ENCODE measurements at places on chromosomes 5 and 9.

- no peak for DNase-seq
Measured at GRCh38 chr5:71586052-71586940, 844 bp upstream of the MCCC2 start.

GRCh38 chr5:54024466-54024865, 285.9 kb downstream of the ARL15 start:
- no peak for DNase-seq

DNA sequence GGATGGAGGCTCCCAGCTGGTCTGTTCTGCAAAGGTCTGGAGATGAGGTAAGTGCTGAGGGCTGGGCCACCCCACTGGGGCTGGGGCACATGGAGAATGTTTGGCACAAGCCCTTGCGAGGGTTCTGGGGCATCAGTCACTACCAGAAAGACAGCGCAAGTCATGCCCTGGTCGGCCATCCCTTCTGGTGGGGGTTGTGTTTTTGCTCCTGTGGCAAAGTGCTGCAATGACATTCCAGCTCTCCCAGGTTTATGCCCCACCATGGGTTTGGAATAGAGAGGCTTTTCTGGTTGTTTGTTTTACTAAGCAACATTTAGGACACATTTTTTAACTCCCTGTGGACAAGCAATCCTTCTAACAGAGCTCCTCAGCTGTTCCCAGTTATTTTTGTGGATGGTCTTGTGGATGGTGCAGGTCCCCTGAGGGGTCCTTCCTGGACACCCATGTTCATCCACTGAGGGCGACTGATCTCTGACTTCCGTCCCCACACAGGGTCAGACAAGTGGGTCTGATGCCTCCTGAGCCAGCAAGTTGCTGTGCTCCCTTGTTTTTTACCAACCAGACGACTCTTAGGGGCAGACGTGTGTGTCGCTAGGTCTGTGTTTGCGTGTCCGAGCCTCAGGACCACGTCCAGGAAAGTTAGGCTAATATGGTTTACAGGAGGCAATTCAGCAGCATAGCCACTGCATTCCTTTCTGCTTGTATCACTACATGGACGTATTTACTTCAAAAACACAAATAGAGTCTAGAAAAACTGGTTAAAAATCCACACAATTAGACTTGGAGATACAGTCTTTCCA, 64.9 kb upstream of the ECM2 start:
- no peak for DNase-seq

DNA sequence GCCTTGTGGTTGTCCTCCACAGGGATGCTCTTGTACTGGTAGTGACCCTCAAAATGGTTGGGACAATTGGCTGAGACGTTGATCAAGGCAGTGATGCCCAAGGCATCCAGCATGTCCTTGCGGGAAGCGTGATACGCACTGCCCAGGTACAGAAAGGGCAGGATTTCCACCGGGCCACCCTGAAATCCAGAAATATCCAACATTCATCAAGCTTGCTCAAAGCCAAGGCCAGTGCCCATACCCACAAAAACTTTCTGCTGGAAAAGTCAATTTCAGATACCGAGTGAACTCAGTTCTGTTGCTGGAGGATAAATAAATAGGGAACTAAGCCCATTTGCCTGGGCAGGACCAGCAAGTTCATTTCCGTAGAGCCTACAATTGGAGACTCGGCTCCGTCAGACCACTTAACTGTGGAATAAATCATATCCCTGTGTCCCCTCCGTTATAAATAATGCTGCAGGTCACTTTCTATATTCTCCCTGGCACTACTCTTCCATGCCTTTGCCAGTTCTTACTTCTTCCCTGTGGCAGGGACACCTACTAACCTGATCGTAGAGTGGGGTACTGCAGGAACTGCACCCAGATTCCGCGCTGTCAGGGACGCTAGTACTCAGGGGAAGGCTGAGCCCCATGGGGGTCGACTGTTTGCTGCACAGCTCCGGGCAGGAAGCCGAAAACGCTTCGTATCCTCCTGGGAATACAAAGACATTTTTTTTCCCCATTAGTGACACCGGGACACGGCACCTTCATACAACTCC, 1.2 kb downstream of the DUSP1 start:
- no peak for DNase-seq

GRCh38 chr5:40406741-40407211, 272.9 kb upstream of the PTGER4 start:
- no peak for DNase-seq

- DNase-seq = no peak
Measured at GRCh38 chr9:88433583-88434255, 45.5 kb downstream of the SPIN1 start.

- DNase-seq = no peak
Measured at GRCh38 chr5:132819468-132819867, 6.4 kb downstream of the SOWAHA start.

- no peak for DNase-seq
Measured at GRCh38 chr5:167514461-167514860, 777.0 kb upstream of the WWC1 start.

GRCh38 chr5:119344231-119344630, 11.6 kb upstream of the TNFAIP8 start:
- no peak for DNase-seq

DNA sequence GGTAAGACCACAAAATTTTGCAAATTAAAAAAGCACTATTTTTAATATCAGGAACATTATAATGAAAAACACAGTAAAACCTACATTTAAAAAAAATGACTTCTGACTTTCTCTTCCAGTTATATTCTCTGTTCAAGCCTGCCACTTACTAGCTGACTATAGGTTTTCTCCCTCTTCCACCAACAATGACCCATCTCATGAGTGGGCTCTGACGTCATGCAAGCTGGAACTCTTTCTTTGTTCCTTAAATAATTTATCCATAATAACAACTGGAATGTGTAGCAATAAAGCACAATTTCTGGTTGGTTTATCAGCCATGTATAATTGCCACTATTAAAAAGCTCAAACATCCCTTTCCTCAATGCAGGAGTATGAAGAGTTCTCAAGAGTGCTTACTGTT, 378.1 kb upstream of the FAM174A start:
- DNase-seq = no peak

DNA sequence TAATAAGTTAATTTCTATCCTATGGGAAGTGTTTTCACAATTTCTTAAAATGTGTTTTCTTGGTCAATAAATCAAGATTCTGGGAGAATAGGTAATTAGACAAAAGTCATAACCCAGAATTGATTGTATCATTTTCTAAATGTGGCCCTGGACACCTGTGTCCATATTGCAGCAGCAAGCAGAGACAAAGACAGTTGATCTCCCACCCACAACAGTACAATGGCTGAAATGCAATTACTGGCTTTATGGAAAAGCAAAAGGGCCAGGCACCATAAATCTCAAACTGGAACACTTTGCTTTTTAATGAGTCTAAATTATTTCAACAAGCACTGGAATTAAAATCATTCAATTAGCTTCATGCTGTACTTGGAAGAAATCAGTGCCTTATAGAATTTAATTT, 157.2 kb downstream of the ESM1 start:
- DNase-seq = no peak

DNA sequence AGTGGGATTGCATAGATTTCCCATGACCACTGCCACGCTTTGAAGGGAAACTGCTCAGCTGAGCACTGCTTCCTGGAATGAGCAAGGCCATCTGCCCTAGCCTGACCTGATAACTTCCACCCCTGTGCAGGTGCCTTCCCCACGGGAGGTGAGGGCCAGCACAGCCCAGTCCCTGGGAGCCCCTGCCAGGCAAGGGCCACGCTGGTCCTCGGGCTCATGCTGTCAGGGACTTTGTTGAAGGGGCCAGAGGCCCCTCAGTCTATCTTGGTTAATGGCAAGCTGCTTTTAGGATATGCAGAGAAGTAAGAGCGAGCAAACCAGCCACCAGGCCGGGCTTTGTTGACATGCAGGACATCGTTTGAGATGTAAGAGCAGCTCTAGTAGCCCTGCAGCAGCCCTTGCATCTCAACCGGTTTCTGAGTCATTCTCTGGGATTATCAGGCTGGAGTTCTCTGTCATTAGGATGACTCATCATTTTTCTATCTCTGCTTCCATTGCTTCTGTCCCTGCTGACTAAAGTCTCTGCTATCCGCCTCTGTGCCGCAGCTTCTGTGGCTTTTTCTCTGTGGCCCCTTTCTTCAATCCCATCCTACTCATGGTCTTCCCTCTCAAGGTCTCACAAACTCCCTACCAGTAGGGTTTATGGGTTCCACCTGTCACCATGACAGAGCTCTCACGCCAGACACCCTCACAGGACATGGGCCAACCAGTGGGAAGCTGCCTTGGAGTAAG, 30.6 kb upstream of the IQGAP2 start:
- no peak for DNase-seq

DNA sequence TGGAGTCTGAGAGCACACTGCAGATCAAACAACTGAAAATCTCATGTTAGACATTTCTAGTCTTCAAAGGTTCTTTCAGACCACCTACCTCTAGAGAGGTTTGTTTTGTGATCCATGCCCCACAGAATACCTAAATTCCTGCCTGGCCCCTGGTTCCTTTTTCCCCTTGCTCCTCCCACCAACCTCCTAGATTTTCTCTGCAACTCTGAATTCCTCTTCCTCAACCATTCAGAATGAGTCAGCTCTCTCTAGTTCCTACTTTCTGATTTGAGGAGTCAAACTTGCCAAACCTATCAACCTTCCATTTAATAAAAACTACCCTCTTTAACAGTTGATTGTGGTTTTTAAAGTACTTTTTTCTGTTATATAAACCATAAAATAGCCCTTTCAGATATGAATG, 83.2 kb upstream of the ZNF462 start:
- DNase-seq = no peak

- no peak for DNase-seq
Measured at GRCh38 chr9:26244661-26245451, 566.6 kb upstream of the TUSC1 start.

- no peak for DNase-seq
Measured at GRCh38 chr9:27539479-27540441, 10.1 kb upstream of the MOB3B start.

DNA sequence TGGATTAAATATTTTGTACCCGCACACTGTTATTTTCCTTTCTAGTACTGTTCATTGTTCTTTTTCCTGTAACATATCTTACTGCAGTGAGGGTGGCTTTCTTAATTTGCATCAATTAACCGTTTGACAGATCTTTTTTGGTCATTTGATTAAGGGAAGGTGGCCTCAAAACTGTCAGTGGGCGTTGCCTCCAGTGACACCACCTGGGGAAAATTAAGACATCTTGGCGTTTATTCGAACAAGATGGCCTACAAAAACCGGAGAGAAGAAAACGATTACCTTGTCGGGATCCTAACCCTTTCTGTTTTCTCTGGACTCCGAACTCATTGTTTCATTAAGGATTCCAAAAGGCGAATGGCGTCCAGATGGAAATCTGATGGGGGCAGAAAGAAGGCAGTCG, 2.0 kb downstream of the BASP1 start:
- DNase-seq = no peak

DNA sequence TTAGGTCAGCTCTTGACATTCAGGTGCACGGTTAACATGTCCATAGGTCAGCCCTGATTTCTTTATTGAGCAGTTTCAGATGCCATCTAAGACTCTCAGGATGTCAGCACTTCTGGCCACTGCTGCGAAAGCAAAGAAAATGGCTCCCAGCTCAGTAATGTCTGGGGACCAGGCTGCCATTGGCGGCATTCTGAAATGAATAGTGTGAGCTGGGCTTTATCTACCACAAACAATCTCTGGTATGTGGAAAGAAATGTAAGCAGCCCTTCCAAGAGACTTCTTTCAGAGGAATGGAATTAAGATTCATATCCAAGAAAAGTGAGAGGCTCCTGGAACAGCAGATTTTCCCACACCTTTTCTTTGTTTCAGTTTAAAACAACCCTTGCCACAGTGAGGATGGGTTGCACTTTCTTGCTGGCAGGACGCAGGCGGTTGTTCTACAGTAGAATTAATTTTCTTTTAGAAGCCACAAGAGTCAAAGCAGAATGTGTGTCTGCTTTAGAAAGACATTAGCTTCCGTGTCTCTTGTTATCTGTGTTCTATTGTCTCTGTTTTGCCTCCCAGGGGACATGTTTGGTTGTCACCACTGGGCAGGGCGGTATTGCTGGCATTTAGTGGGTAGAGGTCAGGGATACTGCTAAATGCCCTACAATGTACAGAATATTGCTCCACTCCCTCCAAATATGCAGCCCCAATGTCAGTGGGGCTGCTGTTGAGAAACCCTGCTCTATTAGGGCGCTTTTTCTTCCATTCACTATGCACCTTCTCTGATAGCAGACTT, 149.9 kb upstream of the ANKH start:
- no peak for DNase-seq

GRCh38 chr9:119941091-119941490, 571.9 kb upstream of the BRINP1 start:
- no peak for DNase-seq

GRCh38 chr5:154467655-154468354, 10.2 kb downstream of the HAND1 start:
- no peak for DNase-seq

DNA sequence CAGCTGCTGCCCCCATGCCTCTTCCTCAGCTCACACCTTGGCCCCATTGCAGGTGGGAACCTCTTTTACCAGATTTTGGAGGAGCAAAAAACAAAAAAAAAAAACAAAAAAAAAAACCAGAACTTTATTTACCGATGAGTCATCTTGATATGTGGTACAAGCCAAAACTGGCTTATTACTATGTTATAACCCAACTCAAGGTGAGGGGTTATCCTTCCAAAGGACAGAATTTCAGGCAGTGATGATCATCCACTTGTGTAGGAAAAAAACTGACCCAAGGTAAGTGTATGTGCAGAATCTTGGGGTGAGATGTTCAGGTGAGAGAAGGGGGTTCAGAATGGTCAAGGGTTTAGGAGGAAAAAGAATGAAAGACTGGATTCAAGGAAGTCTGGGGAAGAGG, 142.6 kb upstream of the FST start:
- DNase-seq = no peak

GRCh38 chr5:87099968-87100367, 167.7 kb upstream of the RASA1 start:
- no peak for DNase-seq

DNA sequence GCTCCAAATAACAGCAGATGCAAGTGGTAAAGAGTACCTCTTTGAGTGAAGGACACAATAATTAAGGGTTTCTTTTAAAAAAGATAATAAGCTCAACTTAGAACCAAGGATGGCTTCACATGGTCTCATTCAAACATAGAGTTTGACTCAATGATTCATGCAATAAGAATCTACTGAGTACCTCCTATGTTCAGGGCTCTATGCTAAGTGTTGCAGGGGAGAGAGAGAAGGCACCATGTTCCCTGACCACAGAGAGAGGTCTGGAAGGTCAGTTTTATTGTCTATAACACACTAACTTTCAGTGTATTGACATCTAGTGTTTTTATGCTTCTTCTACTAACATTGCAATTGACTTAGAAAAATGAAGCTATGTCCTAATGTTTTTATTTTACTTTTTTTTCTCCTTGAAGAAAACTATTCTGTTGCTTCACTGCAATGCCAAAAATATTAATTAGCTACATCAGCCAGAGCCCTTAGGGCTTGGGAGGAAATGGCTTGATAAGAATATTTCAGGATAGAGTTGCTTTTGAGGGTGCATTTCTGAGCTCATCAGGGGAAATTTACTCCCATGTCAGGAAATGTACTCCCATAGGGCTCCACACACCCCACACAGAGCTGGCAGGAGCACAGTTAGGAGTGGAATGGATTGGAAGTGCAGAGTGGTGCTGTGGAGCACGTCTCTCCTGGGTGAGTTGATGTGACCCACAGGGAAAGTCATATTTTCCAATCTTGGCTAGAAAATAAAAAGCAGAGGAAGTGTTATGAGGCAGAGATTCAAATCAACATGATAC, 106.6 kb downstream of the PDE8B start:
- DNase-seq = no peak

Data from iPS DF 19.7 (cell line).